ENCODE measurements at places on chromosomes 7 and 10. TPM values are rescaled to one million over a fixed set of nuclear protein-coding genes. Genes with fewer than 3 reads are reported as not detected.

- H3K27me3 ChIP-seq = no peaks in the 10 kb centered on the region
- no peak overlapping the region for H3K27ac ChIP-seq
- DNase-seq = no peak
- H3K36me3 ChIP-seq = no peaks in the 10 kb centered on the region
- H3K4me3 ChIP-seq = no peak overlapping the region
Measured at GRCh38 chr7:20224025-20224424, 6.8 kb upstream of the MACC1 start.

DNA sequence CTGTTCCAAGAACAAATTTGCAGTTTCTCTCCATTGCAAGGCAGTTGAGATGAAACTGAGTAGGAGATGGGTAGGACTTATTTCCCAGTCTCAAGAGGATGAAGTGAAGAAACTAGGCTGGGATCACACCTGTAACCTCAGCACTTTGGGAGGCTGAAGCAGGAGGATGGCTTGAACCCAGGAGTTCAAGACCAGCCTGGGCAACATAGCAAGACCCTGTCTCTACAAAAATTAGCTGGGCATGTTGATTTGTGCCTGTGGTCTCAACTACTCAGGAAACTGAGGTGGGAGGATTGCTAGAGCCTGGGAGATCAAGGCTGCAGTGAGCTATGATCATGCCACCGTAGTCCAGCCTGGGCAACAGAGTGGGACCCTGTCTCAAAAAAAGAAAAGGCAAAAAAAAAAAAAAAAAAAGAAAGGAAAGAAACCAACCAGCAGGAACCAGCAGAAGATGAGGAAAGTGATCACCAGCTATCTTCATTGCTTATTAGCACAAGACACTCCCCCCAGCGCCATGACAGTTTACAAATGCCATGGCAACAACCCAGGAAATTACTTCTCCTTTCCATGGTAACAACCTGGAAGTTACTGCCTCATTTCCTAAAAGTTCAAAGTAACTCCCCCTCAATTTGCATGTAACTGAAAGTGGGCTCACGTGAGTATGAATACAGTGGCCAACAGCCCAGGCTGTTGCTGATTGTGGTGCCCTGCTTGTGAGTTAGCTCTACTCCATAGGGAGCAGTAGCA is 18.3 kb upstream of the ST8SIA6 start:
- no peaks in the 10 kb centered on the region for H3K4me1 ChIP-seq
- H3K36me3 ChIP-seq = no peaks in the 10 kb centered on the region
- no peak overlapping the region for H3K4me3 ChIP-seq
- no peak for DNase-seq
- no peak overlapping the region for H3K27ac ChIP-seq
- no peaks in the 10 kb centered on the region for H3K27me3 ChIP-seq

DNA sequence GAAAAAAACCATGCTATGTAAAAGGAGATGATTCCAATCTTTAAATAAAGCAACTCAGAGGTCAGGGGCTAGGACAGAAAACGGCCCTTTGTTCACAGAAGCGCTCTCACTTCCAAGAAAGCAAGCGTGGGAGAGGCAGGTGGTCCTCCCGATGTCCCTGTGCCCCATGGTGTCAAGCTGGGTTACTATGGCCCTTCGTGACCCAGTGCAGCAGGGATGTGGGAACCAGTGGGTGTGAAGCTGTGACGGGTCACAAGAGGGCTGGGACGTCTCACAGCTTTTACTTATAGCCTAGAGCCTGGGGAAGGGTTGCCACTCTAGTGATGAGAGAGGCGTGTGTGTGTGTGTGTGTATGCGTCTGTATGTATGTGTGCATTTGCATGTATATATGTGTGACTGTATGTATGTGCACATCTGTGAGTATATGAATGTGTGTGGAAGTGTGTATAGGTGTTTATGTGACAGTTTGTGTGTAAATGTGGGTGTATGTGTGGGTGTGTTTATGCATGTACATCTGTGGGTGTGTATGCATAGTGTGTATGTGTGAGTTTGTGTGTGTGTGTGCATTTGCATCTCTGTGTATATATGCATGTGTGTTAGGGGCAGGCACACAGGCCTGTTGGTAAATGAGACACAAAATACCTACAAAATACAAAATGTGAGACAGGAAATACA is 25.2 kb downstream of the HTRA1 start:
- no peaks in the 10 kb centered on the region for H3K4me1 ChIP-seq
- H3K36me3 ChIP-seq = no peaks in the 10 kb centered on the region
- H3K27ac ChIP-seq = no peak overlapping the region
- H3K27me3 ChIP-seq = no peaks in the 10 kb centered on the region

- no peaks in the 10 kb centered on the region for H3K4me1 ChIP-seq
- no peak overlapping the region for H3K4me3 ChIP-seq
- DNase-seq = no peak
- no peaks in the 10 kb centered on the region for H3K36me3 ChIP-seq
Measured at GRCh38 chr10:108901781-108902618, 1021.3 kb downstream of the XPNPEP1 start.

GRCh38 chr7:80581486-80582260 is 56.8 kb upstream of the CD36 start:
- H3K36me3 ChIP-seq = no peaks in the 10 kb centered on the region
- DNase-seq = no peak
- no peak overlapping the region for H3K27ac ChIP-seq
- no peak overlapping the region for H3K4me3 ChIP-seq
- H3K4me1 ChIP-seq = no peaks in the 10 kb centered on the region
- H3K27me3 ChIP-seq = no peaks in the 10 kb centered on the region

- H3K4me1 ChIP-seq = no peaks in the 10 kb centered on the region
- no peaks in the 10 kb centered on the region for H3K36me3 ChIP-seq
- DNase-seq = no peak
Measured at GRCh38 chr10:67518756-67519155, 177.2 kb downstream of the CTNNA3 start.

DNA sequence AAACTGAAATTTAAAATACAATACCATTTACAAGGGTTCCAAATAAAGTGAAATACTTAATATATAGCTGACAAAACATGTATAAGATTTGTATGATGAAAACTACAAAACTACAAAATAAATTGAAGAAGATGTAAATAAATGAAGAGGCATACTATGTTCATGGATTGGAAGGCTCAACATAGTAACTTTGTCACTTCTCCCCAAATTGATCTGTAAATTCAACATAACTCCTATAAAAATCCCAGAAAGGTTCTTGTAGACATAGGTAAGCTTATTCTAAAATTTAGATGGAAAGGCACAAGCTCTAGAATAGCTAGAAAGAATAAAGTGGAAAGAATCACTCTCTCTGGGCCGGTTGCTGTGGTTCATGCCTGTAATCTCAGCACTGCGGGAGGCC is 24.2 kb upstream of the NFKB2 start:
- H3K27ac ChIP-seq = no peak overlapping the region
- DNase-seq = no peak
- no peak overlapping the region for H3K4me3 ChIP-seq
- no peaks in the 10 kb centered on the region for H3K27me3 ChIP-seq
- H3K36me3 ChIP-seq = peaks cover 31% of the 10 kb centered on the region

DNA sequence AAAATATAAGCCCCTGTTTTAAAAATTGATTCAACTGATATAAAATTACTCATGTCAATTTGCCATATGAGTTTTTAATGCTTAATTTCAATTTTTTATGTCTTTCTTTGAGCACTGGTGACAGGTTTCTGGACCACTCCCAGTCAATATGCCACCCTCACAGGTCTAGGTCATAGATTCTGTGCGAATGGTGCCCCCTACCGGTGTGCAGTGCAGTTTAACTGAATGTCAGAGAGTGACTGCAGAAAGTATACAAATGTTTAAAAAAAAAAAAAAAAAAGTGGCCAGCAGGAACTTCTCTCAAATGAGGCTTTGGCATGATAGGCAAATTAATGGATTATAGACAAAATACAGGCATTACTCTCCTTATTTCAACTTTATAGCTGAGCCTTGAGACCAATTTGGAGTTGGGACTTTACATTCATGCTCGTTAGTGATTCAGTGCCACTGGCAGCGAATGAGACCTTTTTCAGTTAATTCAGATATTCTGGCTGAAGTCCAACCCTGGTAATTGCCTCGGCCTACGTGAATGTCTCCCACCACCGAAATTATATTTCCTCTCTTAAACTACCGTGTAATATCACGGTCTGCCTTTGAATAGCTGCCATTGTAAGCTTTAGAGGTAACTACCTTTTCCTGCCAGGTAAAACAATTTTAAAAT is 427.6 kb downstream of the PHTF2 start:
- no peaks in the 10 kb centered on the region for H3K27me3 ChIP-seq
- H3K4me1 ChIP-seq = no peaks in the 10 kb centered on the region

GRCh38 chr7:44058759-44059218 is 6.6 kb downstream of the PGAM2 start:
- H3K27ac ChIP-seq = peak overlapping the region; percentile 37
- peaks cover 44% of the 10 kb centered on the region for H3K36me3 ChIP-seq
- peaks cover 24% of the 10 kb centered on the region for H3K4me1 ChIP-seq
- H3K4me3 ChIP-seq = no peak overlapping the region

DNA sequence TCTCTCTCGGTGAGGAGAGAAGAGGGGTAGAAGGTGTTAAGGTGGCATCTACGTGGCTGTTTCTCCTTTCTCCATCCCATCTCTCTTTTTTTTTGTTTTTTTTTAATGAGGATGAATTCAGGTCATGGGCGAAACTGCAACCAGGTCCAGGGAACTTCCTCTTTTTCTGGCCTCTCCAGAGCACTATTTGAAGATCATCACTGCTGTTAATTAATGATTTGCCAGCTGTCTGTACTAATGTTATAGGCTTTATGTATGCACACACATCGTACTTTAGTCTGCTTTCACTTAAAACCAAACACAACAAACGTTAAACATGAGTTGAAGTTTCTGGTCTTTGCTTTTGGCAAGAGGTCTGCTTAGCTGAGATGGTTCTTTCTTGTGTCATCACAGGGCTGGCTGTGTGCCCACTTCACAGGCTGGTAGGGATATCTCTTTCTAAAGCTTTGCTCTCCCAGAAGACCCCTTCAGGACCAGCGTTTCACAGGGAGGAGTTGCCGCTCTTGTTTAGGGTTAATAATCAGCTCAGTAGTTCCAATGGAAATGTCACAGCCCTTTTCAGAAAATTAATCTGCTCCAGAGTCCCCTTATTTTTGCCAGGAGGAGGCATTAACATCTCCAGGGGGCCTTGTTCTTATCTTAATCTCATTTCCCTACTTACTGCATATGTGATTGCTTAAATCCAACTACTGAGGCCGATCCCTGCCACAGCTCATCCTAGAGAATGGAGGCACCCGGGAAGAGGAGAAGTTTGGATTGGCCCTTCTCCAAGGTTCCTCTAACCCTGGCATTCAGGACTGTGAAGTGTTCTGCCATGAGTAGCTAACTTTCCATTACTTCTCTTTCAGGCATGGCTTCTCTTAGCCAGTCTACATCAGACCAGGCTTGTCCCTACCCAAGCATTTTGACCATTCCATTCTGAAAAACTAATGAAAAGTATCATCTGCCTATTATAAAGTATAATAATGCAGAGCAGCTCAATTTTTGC is 273.9 kb upstream of the NFE2L3 start:
- no peaks in the 10 kb centered on the region for H3K36me3 ChIP-seq
- H3K27ac ChIP-seq = no peak overlapping the region
- H3K27me3 ChIP-seq = no peaks in the 10 kb centered on the region
- no peak overlapping the region for H3K4me3 ChIP-seq

DNA sequence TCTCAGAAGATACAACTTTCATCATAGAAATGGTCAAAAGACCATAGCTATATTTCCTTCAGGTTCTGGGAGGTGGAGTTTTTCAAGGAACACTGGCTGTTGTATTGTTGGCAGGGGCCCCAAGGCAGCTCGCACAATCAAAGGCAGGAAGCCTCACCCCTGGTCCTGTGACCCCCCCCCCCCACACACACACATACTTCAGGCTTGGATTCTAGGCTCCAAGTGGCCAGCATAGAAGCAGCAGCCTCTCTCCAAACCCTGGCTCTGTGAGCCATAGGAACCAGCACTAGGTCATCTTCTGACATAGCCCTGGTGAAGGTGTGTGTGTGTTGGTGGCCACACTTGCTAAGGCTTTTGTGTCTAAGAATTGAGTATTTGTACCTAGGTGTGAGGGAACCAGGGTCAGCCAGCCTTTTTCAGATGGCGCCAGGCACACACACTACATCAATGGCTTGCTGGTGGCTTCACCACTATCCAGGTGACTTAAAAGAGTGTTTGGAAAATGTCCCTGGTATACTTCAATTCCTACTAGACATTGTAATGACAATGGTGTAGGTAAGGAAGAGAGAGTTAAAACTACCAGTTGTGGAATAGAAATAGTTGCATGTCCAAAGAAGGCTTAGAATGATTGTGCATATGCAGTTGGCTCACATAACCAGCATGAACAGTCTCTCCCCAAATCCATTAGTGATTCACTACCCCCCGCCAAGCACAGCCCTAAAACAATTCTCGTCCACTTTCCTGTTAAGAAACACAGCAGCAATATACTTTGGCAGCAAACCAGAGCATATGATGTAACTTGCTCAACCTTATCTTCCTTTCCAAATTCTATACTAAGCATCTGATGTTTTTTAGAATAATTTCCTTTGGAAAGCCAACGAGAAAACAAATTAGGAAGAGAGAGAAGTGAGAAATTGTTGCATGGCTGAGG is 91.3 kb downstream of the AVL9 start:
- H3K27ac ChIP-seq = no peak overlapping the region
- no peak for DNase-seq
- no peaks in the 10 kb centered on the region for H3K27me3 ChIP-seq

- no peak overlapping the region for H3K27ac ChIP-seq
- no peaks in the 10 kb centered on the region for H3K27me3 ChIP-seq
- H3K4me3 ChIP-seq = no peak overlapping the region
- H3K4me1 ChIP-seq = no peaks in the 10 kb centered on the region
- DNase-seq = no peak
Measured at GRCh38 chr10:16699435-16700057, 117.7 kb downstream of the RSU1 start.

GRCh38 chr10:101767966-101768790 is 7.7 kb downstream of the FGF8 start:
- no peaks in the 10 kb centered on the region for H3K36me3 ChIP-seq
- no peak overlapping the region for H3K27ac ChIP-seq
- DNase-seq = no peak

GRCh38 chr7:2938514-2939192 is 94.5 kb upstream of the GNA12 start:
- H3K27me3 ChIP-seq = no peaks in the 10 kb centered on the region
- DNase-seq = no peak
- no peaks in the 10 kb centered on the region for H3K4me1 ChIP-seq
- H3K36me3 ChIP-seq = peaks cover 13% of the 10 kb centered on the region

The CFAP70 gene
- 0.43 TPM for polyA plus RNA-seq

The SLC39A12 gene
- polyA plus RNA-seq = 0.54 TPM

The ADO gene
- polyA plus RNA-seq = 2.5 TPM

The LIMK1 gene
- polyA plus RNA-seq = 18.6 TPM

The HKDC1 gene
- polyA plus RNA-seq = not detected

The OR2F1 gene
- polyA plus RNA-seq = not detected

The PIK3CG gene
- polyA plus RNA-seq = 2.5 TPM

The FAM25A gene
- polyA plus RNA-seq = not detected

The HOXA13 gene
- polyA plus RNA-seq = not detected

The ALDH18A1 gene
- polyA plus RNA-seq = 108 TPM

All from GM12878 (cell line).